ENCODE measurements at places on chromosomes 16 and 17.

GRCh38 chr16:17723531-17724134 lies 252.9 kb upstream of the XYLT1 start:
- DNase-seq, result no peak

DNA sequence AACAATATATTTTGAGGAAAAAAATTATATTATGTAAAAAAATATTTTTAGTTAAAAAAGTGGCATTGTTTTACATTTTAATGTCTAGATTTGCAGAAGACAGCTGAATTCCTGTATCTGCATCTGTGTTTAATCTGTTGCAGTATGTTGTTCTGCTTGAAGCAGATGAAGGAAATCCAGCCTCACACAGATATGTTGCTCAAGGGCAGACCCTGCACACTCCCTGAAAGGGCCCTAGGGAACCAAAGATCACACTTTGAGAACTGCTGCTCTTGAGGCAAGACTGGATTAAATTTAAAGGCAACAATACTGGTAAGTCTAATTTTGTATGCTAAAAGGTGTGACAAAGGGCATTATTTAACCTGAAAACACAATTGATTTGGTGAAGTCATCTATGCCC lies 16.4 kb upstream of the SLC6A4 start:
- DNase-seq, result no peak

DNA sequence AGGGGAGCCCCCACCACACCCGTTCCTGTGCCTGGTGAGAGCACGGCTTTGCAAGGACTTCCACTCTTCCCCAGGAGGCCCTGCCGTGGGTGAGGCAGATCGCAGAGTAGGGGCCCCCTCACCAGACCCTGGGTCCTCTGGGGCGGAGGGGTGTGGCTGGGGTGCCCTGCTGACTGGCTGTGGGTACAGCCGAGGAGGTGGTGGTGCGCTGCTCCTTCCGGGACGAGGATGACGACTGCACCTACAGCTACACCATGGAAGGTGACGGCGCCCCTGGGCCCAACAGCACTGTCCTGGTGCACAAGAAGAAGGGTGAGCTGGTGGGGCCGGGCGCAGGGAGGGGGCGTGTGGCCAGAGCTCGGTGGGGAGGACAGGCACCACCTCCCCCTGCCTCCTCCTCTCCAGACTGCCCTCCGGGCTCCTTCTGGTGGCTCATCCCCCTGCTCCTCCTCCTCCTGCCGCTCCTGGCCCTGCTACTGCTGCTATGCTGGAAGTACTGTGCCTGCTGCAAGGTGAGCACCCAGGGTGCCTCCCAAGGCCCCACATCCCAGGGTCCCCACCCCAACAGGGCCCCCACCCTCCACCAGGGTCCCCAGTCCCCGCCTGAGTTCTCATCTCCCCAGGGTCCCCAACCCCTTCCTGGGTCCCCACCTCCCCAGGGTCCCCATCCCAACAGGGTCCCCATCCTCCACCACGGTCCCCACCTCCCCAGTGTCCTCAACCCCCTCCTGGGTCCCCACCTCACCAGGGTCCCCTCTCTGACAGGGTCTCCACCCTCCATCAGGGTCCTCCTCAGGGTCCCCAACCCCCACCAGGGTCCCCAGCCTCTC lies 16.1 kb downstream of the ITGB4 start:
- no peak for DNase-seq

- DNase-seq, result no peak
Observed at GRCh38 chr16:82867485-82867884, 240.7 kb downstream of the CDH13 start.

- no peak for DNase-seq
Observed at GRCh38 chr17:37605813-37606505, 3.3 kb downstream of the SYNRG start.

DNA sequence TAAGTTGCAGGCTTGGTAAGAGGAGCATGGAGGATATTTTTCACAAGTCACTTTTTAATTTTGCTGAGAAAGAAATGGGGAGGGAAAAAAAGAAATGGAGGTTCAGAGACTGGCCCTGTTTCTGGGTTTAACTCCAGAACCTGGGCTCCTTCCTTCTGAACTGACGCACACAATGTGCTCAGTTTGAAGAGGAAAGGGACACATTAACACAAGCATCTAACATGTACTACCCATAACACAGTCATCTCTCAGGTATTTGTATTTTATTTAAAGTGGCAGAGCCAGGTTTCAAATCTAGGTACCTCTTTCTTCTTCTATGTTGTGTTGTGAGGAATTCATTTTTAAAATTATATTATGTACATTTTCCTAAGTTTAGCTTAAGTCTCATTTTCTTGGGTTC lies 5.3 kb upstream of the TMEM100 start:
- no peak for DNase-seq

DNA sequence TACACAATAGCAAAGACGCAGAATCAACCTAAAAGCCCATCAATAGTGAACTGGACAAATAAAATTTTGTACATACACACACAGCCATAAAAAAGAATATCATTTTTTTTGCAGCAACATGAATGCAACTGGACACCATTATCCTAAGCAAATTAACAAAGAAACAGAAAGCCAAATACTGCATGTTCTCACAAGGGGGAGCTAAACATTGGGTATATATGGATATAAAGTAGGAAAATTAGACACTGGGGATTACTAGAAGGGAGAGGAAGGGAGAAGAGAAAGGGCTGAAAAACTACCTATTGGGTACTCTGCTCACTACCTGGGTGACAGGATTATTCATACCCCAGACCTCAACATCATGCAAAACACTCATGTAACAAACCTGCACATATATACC lies 28.2 kb downstream of the ADAMTS18 start:
- no peak for DNase-seq

GRCh38 chr17:51128076-51128475 lies 7.4 kb upstream of the SPAG9 start:
- no peak for DNase-seq

DNA sequence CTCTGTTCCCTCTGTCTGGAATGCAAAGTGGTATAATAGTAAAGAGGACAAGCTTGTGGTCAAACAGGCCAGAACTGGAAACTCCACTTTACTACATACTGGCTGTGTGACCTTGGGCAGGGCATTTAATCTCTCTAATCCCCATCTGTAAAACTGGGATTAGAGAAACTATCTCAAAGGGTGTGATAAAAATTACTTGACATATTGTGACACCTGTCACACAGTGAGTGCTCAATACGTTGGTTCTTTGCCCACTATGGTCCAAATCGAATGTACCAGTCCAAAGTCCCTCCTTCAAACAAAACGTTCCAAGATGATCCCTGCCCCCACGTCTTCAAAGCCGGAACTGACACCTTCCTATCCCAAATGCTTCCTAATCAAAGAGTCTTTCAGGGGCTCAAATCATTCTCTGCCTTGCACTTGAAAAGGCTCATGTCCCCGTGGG lies 734 bp downstream of the PGAP3 start:
- no peak for DNase-seq

DNA sequence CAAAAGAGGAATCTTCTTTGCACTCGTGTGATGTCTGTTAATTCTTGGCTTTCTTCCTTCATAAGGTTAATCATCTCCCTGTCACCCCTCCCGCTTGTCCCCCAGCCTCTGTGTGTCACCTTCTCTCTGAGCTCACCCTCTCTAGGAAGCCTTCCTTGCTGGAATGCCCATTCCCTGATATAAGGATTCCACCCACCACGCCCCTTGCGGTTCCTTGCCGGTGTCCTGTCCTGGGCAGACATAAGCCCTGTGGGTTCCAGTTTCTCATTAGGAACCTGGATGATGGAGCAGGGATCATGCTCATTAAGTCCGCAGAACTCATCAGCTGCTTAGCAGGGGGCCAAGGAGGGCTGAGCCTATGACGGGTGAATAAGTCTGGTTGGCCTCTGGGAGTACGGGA lies 559.3 kb downstream of the MAF start:
- no peak for DNase-seq

- no peak for DNase-seq
Observed at GRCh38 chr17:81839301-81839700, 4.5 kb upstream of the PPP1R27 start.

- no peak for DNase-seq
Observed at GRCh38 chr16:71311553-71312158, 22.5 kb upstream of the CMTR2 start.

DNA sequence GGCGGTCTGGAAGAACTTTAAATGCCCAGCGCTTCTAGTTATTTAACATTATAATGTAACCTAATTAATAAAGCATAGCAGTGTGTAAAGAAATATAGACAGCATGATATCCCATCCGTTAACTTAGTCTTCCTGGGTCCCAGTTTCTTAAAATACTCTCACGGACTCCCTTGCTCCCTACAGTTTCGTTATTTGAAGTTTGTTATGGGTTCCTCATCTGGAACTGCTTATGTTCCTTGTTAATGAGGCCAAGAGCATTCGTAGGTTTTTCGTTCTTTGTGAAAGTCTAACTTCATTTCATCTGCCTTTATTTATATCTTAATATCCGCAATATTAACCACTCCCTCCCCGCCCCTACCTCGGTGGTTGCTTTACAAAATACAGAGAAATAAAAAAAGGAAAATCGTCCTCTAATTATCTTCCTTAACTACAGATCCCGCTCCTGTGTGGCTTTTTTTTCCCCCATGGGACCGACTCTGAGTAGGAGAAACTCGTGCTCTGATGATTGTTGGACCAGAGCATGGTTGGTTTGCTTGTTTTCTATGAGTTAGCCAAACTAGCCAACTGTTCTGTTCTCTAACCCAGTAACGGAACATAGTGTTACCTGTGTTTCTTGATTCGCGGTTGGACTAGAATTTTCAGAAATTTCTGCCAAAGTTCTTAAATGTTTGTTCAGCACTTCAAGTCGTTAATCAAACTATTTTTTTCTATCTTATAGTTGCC lies 863 bp downstream of the ADPRM start:
- DNase-seq, result no peak

- DNase-seq, result no peak
Observed at GRCh38 chr17:4796552-4796920, 572 bp downstream of the PSMB6 start.

DNA sequence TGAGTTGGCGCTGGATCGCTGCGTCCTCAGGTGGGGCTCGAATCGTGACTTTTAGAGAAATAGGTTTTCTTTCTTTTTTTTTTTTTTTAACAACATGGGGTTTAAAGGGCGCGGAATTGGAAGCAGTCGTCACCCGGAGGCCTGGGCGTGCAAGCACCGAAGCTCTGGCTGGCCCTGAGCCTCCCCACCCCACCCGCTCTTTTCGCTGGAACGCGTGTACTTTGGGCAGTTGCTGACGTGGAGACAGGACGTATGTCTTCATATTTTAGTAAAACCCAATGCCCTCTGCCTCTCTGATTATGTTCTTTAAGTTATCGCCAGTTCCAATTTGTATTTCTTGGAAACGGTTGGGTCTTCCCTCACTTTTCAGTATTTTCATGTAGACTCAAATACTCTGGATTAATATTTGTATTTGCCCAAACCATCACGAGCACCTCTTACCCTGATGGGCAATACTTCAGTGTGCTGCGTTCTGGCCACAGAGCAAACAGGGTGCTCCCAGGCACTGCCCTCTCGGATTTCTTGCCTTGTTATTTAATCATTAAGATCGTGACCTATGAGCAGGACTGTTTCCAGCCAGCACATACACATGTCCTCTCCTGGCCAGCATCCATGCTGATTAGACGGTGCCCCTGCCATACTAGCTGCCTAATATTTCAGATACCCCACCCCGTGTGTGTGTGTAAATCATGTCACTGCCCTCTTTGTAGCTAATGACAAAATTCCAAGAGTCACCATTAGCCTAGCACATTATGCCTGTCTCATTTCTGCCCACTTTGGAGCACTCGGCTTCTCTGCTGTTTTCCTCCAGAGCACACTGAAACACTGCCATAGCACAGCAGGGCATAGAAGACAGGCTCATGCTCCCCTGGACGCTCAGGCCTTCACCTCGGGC lies 805 bp upstream of the C16orf95 start:
- DNase-seq, result no peak

DNA sequence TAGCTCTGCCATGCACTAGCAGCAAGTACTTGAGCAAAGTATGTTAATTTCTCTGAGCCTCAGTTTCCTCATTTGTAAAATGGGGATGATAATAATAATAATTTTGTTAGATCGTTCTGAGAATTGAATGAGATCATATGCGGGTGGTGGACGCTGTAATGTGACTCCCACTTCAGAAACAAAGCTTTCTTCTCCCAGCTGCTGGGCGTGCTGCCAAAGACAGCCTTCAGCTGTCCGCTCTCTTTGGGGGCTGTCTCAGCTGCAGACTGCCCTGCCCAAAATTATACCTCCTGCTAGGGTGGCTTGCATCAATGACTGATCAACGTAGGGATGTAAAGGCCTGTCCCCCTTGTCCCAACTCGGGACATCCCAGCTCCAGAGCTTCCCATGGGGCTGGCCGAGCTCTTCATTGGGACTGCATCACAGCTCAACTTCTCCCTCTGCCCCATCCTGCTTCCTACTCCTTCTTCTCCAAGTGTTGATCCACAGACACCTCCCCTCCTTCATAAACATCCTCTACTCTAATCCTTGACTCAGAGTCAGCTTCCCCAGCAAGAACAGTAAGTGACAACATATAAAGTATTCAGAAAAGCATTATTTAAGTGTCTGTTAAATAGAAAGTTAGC lies 30.7 kb upstream of the CDH5 start:
- no peak for DNase-seq

DNA sequence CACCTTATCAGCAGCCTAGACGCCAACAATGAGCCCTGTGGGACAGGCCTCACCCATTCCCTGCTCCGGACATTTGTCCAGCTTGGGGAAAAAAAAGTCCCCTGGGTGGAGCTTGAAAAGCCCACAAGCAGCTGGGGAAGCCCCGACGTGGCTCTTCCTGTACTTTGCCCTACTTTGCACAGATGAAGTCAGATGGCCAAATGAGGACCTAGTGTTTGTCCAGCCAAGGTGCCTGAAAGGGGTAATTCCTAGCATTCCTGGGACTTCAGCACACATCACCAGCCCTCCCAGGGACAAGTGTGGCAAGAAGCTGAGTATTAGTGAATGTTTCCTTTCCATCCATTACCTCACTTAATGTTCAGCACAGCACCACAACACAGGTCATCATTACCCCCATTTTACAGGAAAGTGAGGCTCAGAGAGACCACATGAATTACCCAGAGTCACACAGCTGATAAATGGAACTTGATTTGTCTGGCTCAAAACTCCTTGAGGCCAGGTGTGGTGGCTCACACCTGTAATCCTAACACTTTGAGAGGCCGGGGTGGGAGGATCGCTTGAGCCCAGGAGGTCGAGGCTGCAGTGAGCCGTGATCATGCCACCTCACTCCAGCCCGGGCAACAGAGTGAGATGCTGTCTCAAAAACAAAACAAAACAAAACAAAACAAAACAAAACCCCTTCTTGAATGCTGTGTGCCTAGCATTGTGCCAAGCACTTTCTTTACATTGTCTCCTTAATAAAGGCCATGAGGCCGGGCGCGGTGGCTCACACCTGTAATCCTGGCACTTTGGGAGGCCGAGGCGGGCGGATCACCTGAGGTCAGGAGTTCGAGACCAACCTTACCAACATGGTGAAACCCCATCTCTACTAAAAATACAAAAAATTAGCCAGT lies 19.9 kb upstream of the PLLP start:
- no peak for DNase-seq

GRCh38 chr16:49828533-49829267 lies 27.2 kb downstream of the ZNF423 start:
- DNase-seq, result no peak

- DNase-seq, result no peak
Observed at GRCh38 chr16:83779886-83780285, 27.9 kb upstream of the HSBP1 start.
